ENCODE measurements at places on chromosomes 2 and 18.

DNA sequence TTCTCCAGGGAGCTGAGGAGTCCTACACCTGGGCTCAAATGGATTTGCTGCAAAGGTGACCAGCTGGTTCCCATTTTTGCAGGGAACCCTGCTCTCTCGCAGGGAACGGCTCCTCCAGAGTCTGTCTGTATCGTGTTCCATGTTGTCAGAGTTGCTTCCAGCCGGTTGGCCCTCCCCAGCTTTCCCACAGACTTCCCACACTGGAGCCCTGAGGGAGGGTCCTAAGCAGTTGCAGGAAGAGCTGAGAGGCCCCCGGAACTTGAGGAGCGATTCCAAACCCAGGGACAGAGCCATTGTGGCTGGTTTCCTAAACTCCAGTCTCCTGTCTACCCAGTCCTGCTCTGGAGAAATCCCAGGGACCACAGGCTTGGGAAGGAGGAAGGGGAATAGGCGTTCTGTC lies 121.7 kb upstream of the PPP1CB start:
- DNase-seq = no peak

DNA sequence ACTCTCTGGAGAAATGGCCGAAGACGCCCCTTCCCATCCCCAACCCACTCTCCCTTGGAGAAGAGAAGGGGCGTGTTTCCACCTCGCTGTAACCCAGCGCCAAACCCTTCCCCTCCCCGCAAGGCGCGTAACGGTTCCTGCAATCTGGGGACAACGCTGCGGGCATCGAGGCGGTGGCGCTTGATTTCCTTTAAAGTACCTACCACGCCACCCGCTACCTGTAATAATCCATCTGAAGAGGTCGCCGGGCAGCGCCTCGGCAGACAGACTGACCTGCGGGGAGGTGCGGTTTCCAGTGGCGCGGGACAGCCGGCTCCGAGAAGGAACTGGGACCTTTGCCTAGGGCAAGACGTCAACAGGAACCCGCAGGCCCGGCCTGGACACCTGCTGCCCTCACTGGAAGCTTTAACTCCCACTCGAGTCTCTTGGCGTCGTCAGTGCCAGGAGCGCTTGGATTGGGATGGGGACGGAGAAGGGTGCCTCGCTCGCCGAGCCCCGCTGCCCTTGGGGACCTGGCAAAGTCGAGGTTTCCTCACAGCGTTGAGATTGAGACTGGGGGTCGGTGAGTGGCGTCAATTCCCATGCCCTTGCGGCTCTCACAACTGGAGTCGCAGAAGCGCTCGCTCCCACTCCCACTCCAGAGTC lies at the start of gene CYP1B1:
Gene CYP1B1 (minus strand): TSS at position 645 of the 645 bp plus-strand sequence. CDS start 763 bp downstream, outside the sequence.
- no peak for DNase-seq

- no peak for DNase-seq
These were observed 25.9 kb upstream of the ALPP start for GRCh38 chr2:232352511-232353091.

DNA sequence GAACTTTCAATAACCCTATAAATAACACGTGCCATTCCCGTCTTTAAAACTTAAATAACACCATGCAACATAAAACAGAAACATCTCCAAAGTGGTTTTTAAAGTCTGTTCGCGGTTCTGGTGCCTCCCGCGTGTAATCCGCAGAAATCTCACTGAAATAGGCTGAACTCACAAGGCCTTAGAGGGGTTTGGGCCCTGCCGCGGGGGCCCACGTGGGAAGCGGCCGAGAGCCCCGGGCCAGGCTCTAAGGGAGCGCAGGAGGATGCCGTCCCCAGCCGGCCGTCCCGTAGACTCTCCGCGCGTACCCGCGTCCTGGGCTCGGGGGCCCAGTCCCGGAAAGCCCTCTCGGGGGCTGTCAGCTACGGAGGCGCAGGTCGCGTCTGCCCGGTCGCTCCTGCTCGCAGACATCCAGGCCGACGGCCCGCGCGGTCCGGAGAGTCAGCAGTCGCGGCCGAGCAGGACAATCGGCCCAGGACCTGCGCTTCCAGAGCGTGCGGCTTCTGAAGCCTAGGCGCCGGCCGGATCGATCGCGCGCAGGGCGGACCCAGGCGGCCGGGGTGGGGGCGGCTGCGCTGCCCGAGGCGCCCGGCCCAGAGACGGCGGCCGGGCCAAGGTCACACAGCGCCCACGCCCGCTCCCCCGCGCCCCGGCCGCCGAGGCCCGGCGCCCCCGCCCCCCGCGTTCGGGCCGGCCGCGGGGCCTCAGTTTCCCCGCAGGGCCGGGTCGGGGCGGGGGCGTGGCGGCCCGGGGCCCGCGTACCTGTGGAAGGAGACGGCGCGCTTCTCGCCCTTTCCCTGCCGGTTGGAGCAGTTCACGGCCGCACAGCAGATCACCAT lies 558 bp downstream of the THAP4 start:
- DNase-seq = peak; percentile 30

- DNase-seq = no peak
These were observed 122.6 kb downstream of the WDSUB1 start for GRCh38 chr2:159163930-159164329.

GRCh38 chr2:58667137-58667774 lies 426.1 kb upstream of the FANCL start:
- DNase-seq = no peak

DNA sequence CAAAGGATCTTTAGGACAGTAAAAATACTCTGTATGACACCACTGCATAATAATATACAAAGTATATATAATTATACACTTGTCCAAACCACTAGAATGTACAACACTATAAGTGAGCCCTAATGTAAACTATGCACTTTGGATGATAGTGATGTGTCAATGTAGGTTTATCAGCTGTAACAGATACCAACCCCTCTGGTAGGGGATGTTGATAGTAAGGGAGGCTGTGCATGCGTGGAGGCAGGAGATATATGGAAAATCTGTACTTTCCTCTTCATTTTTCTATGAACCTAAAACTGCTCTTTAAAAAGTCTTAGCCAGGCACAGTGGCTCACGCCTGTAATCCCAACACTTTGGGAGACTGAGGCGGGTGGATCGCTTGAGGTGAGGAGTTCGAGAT lies 37.5 kb upstream of the SP3 start:
- no peak for DNase-seq

GRCh38 chr2:239726631-239727181 lies 298.4 kb downstream of the NDUFA10 start:
- DNase-seq = no peak

- no peak for DNase-seq
These were observed 777.1 kb downstream of the RNF144A start for GRCh38 chr2:7694076-7694985.

- no peak for DNase-seq
These were observed 26.3 kb downstream of the MEX3C start for GRCh38 chr18:51171223-51171622.

- peak; percentile 61 for DNase-seq
These were observed 36.8 kb downstream of the MOGAT1 start for GRCh38 chr2:222708274-222708710.

DNA sequence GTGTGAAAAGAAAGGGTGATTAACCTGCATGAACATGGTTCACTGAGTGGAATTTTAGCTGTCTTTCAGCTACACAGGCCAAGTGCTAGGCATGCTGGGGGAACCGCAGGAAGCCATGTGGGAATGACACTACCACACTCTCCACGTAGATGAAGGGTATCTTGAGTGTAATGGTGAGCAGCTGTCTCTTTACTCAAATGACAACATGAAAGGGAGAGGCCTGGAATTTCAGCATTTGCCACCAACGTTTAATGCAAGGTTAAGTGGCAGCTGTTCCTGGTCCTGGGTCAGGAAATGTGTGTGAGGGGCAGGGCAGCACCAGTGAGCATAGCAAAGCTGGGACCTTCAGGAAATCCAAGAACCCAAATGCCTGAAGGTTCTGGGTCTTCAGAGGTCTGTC lies 588.4 kb downstream of the SLC4A3 start:
- DNase-seq = no peak

DNA sequence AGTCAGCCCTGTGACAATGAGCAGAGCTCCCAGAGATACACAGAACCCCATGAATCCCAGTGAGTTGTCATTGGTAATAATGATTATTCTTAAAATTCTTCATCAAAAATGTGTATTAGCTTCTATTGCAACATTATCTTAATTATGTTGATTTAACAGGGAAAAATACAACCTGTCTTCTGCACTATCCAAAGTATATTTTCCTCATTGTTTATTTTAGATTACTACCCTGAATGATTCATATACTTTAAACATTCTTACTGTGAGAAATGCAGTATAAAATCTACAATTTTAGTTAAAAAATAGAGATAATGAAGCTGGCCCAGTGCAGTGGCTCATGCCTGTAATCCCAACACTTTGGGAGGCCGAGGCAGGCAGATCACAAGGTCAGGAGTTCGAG lies 125.2 kb upstream of the LYPD1 start:
- DNase-seq = no peak

DNA sequence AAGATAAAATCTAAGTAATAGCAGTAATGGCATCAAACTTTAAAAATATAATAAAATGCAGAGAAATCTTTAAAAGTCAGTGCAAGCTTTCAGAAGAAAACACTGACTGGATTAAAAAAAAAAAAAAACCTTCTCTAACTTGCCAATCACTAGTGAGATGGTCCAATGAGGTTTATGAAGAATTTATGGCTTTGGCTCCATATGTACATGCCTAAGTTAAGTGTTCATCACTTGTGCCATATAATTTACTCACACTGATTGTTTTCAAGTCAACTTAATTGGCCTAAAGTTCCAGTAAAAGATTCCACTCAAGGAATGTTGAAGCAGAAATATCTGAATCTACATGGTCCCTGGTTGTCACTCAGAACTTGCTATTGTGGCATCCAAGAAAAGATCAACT lies 40.7 kb upstream of the RAB27B start:
- no peak for DNase-seq

All from stimulated activated naive CD4-positive, alpha-beta T cell (primary cell).